ENCODE measurements at places on chromosomes 6 and 20.

- DNase-seq: no peak
Observed at GRCh38 chr20:61812121-61812844, 253.4 kb downstream of the TAF4 start.

DNA sequence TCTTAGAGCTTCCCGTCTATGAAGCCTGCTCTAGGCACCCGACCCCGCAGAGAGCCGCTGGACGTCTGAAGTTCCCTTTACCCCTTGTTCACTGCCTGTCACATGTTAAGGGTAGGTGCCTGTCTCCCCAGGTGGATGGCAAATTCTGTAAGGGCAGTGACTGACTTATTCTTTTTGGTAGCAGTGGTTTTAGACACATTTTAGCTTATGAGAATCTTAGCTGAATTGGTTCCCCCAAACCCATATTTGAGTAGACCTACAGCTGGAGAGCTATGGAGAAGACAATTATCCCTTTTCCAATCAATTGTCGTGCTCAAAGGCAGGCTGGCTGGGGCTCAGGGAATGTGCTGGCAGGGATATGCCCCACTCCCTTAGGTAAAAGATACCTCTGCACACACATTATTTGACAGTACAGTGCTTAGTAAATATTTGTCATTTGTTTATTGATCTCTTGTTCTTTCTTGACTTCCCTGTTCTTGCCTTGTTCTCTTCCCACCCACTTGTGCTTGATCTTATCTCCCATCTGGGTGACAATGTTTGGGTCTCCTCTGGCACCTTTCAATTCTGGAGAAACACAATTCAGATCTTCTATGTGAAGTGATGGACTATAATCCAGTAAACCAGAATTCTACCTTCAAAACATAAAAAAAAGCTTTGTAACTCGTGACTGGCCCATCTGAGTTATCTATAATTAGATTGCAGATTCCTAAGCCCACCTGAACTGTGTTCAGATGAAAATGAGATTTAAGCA is 114.3 kb upstream of the SLC2A12 start:
- no peak for DNase-seq

GRCh38 chr6:111823831-111824607 is 49.2 kb downstream of the FYN start:
- no peak for DNase-seq

- peak; percentile 41 for DNase-seq
Observed at GRCh38 chr6:96391776-96392360, 129.7 kb upstream of the UFL1 start.

- peak; percentile 44 for DNase-seq
Observed at GRCh38 chr20:57397693-57398108, 6.5 kb downstream of the RBM38 start.

DNA sequence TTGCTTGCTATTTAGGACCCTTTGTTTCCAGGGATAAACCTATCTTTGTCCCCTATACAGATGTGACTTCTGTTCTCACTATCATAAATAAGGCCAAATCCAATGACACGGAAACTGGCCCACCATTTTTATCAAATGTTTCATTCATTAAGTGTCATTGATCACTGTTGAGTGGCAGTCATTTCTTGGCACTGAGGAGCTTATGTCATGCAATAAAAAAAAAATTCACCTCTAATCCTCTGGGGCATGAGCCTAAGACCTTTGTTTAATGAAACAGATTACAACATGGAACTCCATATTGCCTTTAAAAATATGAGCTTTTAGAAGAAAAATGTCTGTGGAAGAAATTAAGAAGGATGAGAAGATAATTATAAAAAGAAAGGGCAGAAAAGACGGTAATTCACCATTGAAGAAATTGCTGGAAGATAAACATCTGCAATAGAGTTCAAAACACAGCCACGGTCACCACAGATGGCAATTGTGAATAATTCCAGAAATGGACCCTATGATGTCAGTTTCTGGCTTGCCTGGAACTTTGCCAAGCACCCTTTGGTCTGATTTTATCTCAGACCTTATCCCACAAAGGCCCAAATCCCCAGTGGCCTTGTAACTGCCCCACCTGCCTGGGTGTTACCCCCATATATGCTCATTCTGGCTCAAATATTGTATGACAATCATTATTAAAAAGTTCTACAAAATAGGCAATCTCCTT is 91.1 kb downstream of the DST start:
- no peak for DNase-seq

GRCh38 chr20:17594443-17594842 is 24.6 kb downstream of the DSTN start:
- DNase-seq: peak; percentile 87

- DNase-seq: no peak
Observed at GRCh38 chr20:41716436-41716835, 98.3 kb upstream of the CHD6 start.

- DNase-seq: no peak
Observed at GRCh38 chr20:45343532-45344167, 4.6 kb downstream of the SDC4 start.

GRCh38 chr6:102355578-102355977 is 962.1 kb downstream of the GRIK2 start:
- no peak for DNase-seq
